Stimulated activated CD4-positive, alpha-beta T cell treated with anti-CD3 and anti-CD28 coated beads, Interleukin-2, amount 100 ng/mL, for 4 hours (primary cell): ENCODE measurements at places on chromosomes 4 and X.

DNA sequence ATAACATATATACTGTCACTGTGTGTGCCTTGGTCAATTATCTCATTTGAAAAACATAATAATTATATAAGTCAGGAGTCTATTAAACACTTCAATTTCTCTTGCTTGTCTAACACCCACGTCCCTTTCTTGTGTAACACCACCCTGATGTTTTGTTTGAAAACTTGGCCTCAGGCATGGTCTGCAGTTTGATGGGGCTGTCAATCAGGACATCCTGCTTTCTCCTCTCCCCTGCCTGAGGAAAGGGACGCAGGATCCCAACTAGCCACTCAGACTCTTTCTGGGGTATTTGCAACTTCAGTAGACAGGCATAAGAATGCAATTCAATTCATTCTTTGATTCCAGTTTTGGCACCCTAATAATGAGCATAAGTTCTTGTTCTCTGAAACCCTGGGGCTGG, 48.8 kb downstream of the DKK2 start:
- DNase-seq: no peak

GRCh38 chr4:1031956-1032795, 20.8 kb downstream of the FGFRL1 start:
- no peak for DNase-seq

- no peak for DNase-seq
These were observed 361.8 kb upstream of the FGF16 start for GRCh38 chrX:77085372-77085771.

DNA sequence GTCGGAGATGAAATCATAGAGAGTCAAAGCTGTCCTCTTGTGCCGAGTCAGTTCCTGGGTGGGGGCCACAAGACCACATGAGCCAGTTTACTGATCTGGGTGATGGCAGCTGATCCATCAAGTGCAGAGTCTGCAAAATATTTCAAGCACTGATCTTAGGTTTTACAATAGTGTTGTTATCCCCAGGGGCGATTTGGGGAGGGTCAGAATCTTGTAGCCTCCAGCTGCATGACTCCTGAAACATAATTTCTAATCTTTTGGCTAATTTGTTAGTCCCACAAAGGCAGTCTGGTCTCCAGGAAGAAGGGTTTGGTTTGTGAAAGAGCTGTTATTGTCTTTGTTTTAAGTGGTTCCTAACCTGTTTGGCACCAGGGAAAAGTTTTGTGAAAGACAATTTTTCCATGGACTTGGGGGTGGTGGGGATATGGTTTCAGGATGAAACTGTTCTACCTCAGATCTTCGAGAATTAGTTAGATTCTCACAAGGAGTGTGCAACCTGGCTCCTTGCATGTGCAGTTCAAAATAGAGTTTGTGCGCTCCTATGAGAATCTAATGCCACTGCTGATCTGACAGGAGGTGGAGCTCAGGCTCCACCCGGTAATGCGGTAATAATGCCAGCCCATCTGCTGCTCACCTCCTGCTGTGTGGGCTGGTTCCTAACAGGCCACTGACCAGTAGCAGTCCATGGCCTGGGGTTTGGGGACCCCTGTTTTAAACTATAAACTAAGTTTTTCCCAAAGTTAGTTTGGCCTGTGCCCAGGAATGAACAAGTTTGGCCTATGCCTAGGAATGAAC, 29.2 kb downstream of the METAP1 start:
- DNase-seq: no peak

GRCh38 chr4:95548738-95549245, at the start of gene UNC5C:
TSS of gene UNC5C (minus strand) at chr4:95548973.
- DNase-seq: no peak

- DNase-seq: no peak
These were observed 64.6 kb upstream of the ENPP6 start for GRCh38 chr4:184282251-184282713.

DNA sequence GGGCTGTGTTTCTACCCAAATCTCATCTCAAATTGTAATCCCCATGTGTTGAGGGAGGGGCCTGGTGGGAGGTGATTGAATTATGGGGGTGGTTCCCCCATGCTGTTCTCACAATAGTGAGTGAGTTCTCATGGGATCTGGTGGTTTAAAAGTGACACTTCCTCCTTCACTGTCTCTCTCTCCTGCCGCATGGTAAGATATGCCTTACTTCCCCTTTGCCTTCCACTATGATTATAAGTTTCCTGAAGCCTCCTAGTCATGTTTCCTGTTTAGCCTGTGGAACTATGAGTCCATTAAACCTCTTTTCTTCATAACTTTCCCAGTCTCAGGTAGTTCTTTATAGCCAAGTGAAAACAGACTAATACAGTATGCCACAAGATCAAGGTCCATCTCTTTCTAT, 70.0 kb upstream of the MSX1 start:
- DNase-seq: no peak

DNA sequence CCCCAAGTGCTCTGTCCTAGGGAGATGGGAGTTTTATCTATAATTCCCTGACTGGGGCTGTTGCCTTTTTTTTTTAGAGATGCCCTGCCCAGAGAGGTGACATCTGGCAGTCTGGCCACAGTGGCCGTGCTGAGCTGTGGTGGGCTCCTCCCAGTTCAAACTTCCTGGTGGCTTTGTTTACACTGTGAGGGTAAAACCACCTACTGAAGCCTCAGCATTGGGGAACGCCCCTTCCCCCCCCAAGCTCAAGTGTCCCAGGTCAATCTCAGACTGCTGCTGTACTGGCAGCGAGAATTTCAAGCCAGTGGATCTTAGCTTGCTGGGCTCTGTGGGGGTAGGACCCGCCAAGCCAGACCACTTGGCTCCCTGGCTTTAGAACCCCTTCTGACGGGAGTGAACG, 38.3 kb upstream of the CBLL2 start:
- DNase-seq: no peak

GRCh38 chr4:132839070-132839469, 310.0 kb upstream of the PCDH10 start:
- no peak for DNase-seq

DNA sequence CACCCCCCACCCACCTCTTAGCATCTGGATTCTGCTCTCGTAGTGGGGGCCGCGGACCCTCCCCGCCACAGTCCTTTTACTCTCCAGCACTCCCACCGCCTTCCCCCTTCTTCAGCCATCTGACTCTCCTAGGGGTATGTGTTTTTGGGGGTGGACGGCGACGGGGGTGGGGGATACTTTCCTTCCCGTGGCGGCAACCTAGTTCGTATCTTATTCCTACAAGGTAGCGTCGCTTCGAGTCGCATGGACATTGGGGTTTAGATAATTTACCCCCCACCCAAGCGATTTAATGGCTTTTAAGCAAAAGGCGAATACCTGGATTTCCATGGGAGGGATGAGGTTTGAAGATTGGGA, 1.3 kb upstream of the BCORL1 start:
- DNase-seq: no peak

- peak; percentile 14 for DNase-seq
These were observed 22.6 kb upstream of the CD38 start for GRCh38 chr4:15755321-15756155.

GRCh38 chrX:2828344-2828958, at the start of gene GYG2:
TSS of gene GYG2 (plus strand) at chrX:2828930. CDS start at chrX:2830189, 1,259 bp downstream.
- no peak for DNase-seq

- DNase-seq: no peak
These were observed 119.1 kb upstream of the ETNPPL start for GRCh38 chr4:108881986-108882385.

DNA sequence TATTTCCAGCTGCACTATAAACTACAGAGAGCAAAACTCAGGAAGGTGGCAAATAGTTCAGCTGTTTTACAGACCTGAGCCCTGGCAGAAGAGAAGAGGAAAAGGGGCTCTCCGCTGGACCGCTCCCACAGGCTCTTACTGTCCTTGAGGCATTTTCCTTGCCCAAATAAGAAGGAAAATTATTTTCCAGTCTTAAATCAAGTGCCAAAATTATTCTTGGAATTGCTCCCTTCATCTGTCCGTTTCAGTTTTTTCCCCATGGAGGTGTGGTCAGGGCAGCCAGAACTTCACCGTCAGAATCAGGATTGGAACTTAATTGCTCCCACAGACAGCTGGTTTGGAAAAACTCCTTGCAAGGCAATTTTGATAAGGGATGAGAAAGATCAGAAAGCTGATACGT, 35.2 kb upstream of the SPINK2 start:
- no peak for DNase-seq

- no peak for DNase-seq
These were observed 77.1 kb downstream of the RBM47 start for GRCh38 chr4:40552536-40552935.

GRCh38 chrX:149898554-149898953, 17.6 kb downstream of the MAGEA8 start:
- DNase-seq: no peak
